ENCODE measurements at places on chromosomes 6 and 20.

- no peak for DNase-seq
Observed at GRCh38 chr6:46265373-46265772, 94.6 kb upstream of the ENPP5 start.

- no peak for DNase-seq
Observed at GRCh38 chr6:143707697-143708096, 29.9 kb downstream of the PHACTR2 start.

GRCh38 chr6:40782355-40782754 lies 195.2 kb upstream of the LRFN2 start:
- DNase-seq: no peak

DNA sequence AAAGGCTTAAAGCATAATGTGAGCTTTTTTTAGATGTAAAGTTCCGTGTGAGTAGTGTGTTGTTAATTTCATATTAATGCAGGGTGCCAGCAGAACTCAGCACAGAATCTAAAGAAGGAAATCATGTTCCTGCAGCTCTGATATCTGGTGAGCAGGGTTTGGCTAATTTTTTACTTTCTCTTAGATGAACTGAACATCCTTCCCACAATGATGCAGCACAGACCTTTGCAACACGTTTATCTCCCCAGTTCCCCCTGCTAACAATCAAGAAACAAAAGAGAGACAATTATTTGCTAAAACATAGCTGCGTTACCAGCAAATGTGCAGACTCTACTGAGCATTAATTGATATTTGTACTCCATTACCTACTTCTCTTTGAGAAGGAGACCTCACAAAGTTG lies 39.1 kb upstream of the ATXN1 start:
- no peak for DNase-seq

DNA sequence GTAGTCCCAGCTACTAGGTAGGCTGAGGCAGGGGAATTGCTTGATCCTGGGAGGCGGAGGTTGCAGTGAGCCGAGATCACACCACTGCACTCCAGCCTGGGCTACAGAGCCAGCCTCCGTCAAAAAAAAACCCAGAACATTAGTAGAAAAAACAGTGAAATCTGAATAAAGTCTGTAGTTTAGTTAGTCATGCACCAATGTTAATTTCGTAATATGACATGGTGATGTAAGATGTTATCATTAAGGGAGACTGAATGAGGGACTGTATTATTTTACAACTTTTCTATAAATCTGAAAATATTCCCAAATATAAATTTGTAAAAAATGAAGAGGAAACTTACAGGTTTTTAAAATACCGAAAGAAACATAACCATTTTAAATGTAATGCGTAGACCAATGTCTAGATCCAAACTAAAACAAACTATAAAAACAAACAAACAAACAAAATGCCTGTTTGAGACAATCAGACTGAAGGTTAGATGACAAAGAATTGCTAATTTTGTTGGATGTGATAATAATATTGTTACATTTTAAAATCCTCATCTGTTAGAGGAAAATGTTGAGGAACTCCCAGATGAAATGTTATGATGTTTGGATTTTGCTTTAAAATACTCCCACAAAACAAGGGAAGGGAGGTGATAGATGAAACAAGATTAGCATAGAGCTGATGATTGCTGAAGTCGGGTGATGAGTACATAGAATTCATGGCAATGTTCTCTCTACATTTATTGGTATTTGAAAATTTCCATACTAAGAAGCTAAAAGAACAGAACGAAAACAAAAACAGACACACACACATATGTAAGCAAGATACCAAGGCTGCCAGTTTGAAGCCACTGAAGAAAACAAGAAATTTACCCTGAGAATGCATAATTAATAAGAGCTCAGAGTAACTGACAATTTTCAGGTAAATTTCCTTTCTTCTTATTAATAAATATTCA lies 1.8 kb downstream of the GSTA4 start:
- DNase-seq: no peak

GRCh38 chr6:21949211-21949801 lies 347.5 kb downstream of the PRL start:
- no peak for DNase-seq

GRCh38 chr20:40506537-40506939 lies 182.5 kb downstream of the MAFB start:
- no peak for DNase-seq

DNA sequence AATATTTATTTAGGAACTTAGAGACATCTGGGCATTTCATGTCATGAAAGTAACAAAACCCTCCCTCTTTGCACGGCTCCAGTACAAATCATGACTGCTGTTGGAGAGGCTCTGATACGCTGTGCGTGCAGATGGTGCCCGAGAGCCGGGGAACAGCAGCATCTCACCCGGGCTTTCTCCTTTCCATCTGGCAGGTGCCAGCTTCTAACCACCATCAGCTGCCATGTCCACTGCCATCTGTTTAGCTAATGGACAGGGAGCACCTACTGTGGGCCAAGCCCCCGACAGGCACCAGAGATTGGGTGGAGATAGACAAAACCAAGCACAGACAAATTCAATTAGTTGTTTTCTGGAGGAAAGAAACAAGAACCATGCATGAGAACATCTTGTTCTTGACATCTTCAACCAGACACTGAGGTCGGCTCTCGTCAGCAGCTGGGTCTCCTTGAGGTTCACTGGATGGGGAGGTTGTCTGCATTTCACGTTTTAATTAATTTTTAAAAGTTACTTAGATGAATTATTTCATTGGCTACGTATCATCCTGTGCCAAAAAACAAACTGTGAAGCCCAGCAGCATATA lies 323.7 kb downstream of the THBS2 start:
- DNase-seq: no peak

DNA sequence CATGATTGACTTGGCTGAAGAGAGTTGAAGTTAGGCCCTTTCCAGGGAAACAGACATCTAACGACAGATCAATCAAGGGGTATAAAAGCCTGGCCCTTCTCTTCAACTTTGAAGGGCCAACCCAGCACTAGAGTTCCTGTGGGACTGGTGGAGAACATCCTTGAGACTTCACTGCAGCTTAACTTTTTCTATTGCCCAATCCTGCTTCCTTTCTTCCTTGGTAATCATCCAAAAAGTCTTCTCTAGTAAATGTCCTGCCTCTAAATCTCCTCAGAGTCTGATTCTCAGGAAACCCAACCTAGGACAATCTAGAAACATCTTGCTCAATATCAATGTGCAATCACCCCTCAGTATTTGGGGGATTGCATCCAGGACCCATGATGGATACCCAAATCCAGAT lies 1.9 kb downstream of the MKKS start:
- no peak for DNase-seq
